ENCODE measurements at places on chromosomes 12 and 14.

- no peak for DNase-seq
These were observed 48.8 kb downstream of the LTBP2 start for GRCh38 chr14:74563233-74563585.

DNA sequence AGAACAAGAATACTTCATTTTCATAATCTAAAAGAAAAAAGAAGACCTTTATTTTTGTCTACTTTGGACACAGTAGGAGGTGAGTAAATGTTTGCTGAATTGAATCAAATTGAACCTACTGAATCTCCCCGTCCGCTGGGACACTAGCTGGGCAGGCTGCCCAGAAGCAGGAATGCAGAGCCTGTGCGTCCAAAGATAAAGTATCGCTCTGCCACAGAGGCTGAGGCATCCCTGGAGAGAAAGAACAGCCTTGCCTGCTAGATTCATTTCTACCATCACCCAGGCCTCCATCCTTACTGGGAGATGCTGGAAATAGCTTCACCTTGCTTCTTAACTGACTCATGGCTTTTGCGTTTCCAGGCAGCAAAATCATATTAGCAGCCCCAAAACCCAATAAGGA, 64.1 kb upstream of the TSPAN11 start:
- no peak for DNase-seq

- DNase-seq, result no peak
These were observed 333.7 kb downstream of the GLT1D1 start for GRCh38 chr12:129186952-129187351.

GRCh38 chr12:109736552-109737108, 23.0 kb downstream of the FAM222A start:
- DNase-seq, result no peak

- DNase-seq, result no peak
These were observed 556 bp downstream of the PHETA1 start for GRCh38 chr12:111368291-111368787.

- DNase-seq, result no peak
These were observed 200.7 kb upstream of the BCL2L14 start for GRCh38 chr12:11870041-11870451.

- DNase-seq, result no peak
These were observed 10.2 kb upstream of the SLC10A1 start for GRCh38 chr14:69807192-69807591.

DNA sequence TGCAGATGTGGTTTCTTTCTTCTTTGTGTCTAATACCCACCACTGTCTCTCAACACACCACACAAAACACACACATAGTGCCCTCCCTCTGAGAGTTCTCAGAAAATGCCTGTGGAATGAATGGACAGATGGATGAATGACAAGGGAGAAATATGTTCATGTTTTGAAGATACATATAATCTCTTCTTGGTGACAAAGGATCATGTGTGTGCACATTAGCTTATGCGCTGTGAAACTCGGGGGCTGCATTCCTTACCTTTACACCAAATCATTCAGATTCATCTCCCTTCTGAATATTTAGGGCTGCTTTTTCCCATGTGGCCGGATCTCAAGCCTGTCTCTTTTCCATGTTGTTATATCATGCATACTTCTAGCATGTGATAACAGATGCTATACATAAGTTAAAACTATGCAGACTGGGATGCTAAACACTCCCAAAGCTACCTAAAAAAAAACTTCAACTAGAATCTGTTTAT, 111.4 kb downstream of the EPS8 start:
- no peak for DNase-seq

DNA sequence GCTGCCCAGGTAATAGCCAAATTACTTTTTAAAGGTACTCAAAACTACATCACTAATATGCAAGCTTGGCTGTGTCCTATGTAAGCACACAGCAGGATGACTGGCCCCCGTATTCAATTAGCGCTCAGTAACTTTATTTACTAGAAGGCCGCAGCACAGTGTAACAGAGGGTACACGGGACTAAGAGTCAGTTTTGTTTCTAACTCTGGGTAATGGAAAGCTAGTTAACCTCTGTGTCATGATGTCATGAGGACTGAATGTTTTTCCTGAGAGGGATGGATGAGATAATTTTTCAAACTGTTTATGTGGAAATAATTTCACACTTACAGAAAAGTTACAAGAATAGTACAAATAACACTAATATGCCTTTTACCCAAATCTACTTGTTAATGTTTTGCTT, 27.1 kb downstream of the GALNT4 start:
- no peak for DNase-seq

DNA sequence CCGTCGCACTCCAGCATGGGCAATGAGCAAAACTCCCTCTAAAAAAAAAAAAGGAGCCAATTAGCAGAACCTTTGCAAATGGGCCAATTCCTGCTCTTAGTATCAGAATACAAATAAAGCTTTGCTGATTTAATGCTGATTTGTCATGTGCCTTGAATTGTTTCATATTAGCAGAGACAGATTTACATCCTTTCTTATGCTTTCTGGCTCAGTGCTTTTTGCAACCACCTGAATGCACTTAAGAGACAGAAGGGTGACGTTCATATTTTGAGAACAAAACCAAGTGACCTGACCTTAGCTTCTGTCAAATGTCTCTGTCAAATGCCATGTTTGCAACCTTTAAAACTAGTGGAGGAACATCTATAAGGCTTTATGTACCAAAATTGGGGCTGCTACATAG, 43.8 kb upstream of the YAF2 start:
- no peak for DNase-seq

DNA sequence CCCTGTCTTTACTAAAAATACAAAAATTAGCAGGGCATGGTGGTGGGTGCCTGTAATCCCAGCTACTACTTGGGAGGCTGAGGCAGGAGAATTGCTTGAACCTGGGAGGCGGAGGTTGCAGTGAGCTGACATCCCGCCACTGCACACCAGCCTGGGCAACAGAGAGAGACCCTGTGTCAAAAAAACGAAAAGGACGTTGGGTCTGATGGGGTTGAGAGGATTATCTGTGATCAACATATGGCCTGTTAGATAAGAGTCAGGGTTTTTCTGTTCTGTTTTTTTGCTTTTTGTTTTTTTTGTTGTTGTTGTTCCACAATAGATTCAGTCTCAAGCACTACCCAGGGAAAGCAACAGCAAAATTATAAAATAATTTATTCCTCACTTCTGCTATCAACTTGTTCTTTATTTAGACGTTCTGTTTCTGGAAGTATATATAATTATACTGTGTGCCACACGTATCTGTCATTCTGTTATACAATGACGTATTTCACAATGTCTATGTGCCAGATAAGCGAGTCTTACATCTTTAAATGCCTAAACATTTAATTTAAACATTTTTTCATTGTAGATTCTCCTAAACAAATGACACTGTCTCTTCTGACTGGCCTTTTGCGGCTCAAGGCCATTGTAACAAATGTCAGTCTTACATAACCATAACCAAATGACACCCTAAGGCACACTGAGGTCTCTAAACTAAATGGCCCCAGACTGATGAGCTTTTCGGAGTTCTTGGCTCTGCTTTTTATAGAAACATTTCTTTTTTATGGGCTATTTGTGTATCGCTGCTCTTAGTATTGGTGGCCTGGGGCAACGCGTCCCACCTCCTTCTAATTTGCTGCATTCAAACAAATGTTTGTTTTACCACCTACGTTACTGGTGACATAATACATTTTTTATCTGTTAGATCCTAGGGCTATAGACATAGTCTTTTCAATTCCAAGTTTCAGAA, 7.2 kb upstream of the P2RX4 start:
- DNase-seq, result no peak

Data from activated CD4-positive, CD25-positive, alpha-beta regulatory T cell treated with anti-CD3 and anti-CD28 coated beads, Interleukin-2, amount 50 U/mL, for 16 hours (primary cell).